ENCODE measurements at places on chromosomes 3 and 15.

DNA sequence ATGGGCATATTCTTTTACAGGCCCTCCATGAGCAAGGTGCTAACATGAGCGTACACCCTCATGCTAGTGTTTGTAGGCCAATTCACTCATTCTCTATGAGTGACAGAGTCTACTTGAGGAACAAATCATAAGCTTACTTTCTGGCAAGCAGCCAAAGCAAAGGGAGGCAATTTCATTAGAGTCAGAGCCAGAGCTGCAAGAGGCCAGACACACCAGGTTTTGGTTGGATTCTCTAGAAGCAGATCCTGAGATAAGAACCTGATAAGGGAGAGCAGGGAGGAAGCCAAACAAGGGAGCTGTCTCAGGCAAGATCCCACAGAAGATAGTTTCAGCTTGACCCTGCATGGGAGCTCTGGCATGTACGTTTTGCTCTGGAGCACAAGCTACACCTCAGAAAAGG is 214.1 kb upstream of the CTNNB1 start:
- DNase-seq: no peak

DNA sequence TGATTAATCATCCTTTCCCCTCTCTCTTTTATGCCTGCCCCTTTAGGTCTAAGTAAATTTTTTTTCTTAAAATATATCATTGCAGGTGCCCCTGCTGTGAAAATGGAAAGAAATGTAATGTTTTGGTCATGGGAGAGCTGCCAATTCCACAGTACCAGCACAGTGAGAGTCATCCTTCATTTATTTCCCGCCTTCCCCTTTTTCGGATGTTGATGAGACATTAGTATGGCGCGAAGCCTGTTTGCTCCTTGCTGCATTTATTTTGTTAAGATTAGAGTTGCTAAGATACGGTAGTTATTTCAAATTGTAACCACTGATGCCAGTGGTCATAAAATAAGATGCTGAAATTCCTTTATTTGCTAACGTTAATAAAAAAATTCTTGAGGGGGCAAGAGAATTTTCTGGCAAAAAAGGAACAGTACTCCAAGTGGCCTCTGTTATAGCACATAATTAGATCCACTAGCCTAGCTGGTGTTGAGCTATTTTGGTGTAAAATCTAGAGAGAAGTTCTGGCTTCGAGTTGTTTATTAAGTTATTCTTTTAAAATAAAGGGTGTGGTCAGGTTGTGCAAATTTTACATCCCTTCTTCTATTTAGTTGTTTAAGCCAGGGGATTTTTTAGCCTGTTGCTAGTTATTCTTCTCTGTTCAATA is 62.8 kb downstream of the MDFIC2 start:
- DNase-seq: no peak

- peak; percentile 52 for DNase-seq
Measured at GRCh38 chr15:85793641-85794597, 806 bp downstream of the KLHL25 start.

DNA sequence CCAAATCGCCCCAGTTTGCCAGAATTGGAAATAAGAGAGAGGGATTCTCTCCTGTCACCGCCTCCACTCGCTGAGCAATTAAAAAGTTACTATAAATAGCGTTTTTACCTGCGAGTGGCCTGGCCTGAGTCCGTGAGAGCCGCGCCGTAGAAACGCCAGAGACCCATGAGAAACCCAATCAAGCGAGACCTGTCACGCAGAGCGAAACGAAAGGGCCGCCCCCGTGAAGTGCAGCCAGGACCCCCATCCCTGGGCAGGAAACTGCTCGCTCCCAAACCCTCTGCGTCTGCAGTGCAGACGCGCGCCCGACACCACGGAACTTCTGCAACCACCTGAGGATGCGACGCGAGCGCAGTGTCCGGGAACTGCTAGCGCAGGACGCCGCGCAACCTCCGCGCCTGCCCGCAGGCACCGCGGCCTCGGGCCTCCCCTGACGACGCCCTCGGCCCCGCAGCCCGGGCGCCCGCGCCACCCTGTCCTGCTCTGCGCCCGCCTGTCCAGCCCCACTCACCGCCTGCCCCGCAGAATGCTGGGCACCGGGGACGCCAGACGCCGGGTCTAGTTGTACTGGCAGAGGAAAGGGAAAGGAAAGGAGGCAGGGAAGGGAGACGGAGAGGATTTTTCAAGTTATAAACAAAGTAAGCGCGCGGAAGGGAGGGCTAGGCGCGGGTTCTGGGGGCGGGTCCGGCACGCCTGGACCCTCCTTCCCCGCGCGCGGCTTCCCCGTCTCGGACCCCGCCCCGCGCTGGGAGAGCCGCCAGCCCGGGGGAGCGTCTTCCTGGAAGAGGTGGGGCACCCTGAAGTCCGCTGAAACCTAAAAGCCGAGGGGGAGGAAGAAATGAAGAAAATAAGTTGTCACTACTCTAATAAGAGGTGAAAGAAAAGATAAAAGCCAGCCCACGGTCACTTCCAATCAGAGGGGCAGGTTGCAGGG is at the start of gene PLSCR4:
TSS of gene PLSCR4 (minus strand) at position 657 of the 934 bp plus-strand sequence. CDS start 29,034 bp downstream, outside the sequence.
- peak; percentile 16 for DNase-seq

DNA sequence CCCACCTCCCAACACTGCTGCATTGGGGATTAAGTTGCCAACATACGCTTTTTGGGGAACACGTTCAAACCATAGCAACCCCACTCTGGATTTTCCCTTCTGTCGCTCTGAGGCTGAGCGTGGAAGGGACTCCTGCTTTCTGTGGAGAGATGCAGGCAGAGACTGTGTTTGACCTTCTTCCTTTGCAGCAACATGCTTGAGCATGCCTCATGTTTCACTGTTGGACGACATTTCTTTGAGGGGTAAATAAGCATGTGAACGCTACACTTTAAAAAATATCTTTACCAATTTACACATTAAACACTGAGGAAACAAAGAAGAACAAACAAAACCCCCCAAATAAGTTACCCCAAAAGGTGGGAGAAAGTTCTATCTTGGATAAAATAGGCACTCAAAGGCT is 14.2 kb upstream of the MAPK6 start:
- no peak for DNase-seq

DNA sequence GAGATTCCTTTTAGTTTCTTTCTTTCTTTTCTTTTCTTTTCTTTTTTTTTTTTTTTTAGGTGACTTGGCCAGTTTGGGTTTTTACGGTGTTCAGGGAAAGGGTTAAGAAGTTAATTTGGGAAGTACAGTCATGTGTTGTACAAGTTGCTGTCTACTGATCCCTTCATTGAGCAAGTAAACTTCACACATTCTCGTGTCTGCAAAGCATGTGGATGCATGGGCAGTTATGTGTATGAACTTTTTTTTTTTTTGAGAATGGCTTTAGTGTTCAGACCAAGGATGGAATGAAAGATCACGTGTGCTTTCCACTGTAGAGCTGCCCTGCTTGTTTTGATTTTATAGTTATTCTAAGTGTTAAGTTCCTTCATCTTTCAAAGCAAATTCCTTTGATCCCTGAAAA is 132.3 kb downstream of the PGPEP1L start:
- DNase-seq: no peak

DNA sequence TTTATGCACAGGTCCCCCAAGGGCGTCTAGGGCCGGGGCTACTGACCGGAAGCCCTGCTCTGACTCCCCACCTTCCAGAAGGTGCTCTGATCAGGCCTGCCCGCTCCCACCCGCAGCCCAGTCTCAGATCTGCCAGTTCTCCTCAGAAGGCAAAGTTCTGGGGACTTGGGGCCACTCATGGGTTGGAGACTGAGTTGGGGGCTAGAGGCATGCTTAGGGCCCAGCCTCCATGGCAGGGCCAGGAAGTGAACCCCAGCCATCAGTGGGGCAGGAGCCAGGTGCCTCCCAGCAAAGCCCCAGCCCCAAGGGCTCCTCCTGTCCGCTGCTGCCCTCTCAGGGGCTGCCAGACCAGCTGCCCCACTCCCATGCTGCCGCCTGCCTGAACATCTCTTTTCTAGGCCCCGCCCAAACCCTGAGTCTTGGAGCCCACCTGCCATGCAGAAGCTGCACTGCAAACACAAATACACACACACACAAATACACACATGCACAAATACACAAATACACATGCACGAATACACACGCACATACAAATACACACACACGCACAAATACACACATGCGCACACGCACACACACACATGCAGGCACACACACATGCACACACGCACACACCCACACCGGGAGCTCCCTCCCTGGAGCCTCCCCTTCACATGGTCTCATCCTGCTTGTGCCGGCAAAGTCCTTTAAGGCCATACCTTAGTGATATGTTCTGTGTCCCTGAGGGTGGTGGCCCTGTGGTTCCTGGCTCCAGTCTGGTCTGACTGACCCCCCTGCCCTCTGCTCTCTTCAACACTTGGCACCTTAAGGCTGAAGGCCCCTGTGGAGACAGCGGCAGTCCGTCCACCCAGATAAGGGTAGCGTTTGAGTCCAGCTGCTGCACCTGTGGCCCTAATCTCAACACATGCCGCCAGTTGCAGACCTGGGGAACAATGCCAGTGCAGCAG is 59.2 kb upstream of the KLF13 start:
- DNase-seq: no peak

DNA sequence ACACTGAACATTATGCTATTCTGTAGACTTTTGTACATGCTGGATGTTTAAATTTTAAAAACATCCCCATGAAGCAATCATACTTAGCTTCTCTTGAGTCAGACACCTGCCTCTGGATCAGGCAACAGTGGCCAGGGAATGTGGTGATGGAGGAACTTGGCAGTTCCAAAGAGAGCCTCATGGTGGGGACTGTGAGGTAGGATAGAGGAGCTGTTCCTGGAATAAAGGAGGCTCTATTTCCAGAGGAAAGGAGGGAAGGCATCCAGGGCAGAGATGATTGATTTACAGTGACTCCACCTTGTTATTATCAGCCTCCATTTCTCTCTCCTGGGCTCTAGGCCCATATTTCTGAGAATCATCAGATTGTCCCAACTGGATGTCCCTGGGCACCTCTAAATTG is 35.0 kb upstream of the ABHD17C start:
- DNase-seq: no peak

DNA sequence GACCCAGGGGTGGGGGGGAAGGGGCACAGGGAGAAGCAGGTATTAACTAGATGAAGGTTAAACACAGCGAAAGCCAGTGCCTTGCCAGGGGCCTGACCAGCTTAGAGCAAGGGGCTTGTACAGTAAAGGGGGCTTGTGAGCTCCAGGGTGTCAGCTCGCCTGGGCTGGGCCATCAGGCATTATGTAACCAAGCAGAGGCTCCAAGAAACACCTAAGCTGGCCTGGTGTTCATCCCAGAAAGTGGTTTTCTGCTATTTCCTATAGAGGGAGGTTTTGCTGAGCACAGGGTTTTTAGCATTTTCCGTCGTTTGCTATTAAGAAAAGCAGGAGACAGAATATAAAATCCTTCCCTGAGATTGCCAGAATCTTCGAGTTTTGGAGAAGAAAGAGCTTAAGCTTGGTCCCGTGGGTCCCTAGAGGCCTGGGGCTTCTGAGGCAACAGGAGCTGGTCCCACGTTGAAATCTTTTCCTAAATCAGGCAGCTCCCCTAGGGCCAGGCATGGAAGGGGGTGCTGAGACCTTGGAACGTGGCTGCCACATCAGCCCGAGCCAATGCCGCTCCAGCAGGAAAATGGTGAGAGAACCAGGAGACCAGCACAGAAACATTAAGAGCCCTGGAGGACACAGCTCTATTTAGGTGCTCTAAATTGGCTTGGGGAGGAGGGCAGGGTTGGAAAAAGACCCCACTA is 71.4 kb downstream of the ISG20 start:
- no peak for DNase-seq

DNA sequence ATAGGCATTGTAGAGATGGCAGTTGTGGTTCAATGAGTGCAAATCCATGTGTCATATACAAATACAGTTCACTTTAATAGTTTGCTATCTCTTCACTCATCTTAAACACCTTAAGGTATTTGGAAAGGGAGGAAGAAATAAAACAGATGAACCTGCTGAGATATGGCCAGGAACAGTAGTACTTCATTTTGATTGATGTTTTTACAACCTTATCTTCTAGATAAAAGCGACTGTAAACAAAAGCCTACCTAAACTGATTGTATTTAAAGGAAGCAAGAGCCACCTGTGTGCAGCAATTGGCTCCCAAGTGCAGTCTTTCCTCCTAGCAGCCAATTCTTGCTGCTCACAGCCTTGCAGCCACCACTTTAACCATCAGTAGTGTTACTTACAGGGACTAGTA is 217.7 kb downstream of the CDIN1 start:
- DNase-seq: no peak

- DNase-seq: no peak
Measured at GRCh38 chr3:42115215-42115614, 24.1 kb downstream of the TRAK1 start.

DNA sequence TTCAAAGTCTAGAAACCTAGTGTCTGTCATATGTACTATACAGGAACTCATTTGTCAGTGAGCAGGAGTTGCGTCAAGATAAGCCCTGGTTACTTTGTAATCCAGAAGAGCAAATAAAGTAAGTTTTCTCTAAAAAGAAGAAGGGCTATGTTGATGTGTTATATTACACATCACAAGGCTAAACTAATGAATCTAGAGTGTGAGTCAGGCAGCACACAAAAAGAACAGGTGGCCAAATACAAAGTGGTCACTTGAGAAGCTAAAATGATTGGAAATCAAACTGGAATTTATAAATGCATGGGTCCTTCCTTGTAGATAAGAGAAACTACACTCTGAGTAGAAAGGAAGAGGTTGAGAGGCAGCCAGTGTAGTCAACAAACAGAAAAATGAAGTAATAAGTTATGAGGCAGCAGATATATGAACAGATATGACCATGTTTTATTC is 771.6 kb downstream of the DIPK2A start:
- no peak for DNase-seq

DNA sequence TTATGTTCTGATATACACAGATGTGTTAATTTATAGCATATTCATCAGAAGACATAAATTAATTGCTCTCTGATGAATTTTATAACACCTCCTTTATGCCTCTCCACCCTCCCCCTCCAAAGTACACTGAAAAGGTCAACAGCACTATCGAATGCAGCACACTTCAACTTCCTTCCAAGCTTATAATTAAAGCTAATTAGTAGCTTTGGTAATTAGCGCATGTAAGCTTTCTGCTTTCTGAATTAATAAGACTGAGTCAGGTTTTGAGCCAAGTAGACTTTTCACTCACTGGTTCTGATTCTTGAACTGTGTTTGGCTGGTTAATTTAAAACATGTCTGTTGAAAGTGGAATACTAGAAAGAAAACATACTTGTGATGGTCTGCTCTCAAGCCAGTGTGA is 760.8 kb upstream of the CFAP20DC start:
- no peak for DNase-seq

DNA sequence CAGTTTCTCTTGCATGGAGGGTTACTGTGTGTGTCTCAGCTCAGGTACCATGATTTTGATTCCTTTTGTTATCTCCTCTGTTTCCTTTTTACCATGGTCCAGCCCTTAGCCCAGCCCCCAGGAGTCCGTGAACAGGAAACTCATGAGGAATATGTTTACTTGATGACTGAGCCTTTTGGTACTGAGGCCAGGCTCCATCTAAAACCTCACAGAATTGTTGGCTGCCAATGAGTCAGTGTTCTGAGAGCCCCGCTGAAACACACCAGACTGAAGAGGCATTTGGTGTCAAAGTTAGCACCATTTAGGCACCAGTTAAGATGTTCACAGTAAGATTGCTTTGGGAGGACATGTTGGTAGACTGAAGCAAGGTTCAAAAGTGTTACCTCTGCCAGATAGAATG is 80.9 kb downstream of the DGKG start:
- DNase-seq: no peak

DNA sequence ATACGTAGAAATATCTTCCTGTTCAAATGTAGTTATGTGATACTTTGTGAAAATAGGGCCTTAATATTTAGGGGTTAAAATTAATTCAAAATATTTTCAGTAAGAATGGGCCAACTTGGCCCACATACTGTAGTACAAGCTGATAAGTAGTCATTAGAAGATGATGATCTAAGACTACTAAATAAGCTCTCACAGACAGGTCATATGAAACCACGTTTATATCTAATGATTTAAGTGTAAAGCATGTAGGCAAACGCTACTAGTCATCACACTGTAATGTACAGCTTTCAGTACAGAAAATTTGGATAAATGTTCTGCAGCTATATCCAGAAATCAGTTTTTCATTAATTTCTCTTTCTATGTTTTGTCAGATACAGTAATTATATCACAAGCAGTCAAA is 228.6 kb downstream of the UBE2E2 start:
- no peak for DNase-seq

Measured in stimulated activated naive CD8-positive, alpha-beta T cell treated with anti-CD3 and anti-CD28 coated beads, Interleukin-15, amount 100 ng/mL, for 72 hours (primary cell).